ENCODE measurements at places on chromosomes 12 and 14. TPM values are rescaled to one million over a fixed set of nuclear protein-coding genes. Genes with fewer than 3 reads are reported as not detected.

DNA sequence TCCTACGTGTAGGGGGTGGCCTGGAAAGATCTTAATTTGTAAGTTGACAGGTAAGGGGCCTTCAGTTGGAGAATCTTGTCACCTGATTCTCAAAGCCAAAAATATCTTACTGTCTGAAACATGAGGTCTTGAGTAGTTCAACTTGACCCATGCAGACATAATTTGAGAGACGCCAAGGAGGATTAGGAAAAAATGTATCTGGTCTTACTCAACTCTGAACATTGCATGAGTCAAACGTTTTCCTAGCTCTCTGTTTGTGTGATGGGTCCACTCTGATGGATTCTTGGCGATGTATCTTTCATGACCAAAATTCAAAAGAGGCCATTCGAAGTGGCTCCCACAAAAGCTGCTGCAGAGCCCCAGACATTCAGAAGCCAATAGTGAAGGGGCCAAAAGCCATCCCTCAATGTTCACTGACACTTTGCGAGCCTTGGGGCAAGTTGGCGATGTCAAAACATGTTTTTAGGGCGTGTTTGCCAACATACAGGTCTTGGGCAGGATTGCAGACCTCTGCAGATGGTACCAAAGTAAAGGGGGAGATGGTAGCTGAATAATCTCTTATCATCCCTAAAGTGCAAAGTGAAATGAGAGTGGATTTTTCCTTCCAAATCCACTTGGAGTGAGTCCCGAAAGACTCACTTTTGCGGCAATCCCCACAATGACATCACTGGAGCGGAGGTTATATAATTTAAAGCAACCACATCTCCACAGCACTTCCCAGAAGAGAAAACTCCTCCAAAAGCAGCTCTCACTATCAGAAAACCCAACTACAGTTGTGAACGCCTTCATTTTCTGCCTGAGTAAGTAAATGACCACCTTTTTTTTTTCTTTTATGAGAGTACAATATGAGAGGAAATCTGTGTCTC lies at the start of gene BDKRB1:
TSS of gene BDKRB1 (plus strand) at position 710 of the 866 bp plus-strand sequence. CDS start 7,473 bp downstream, outside the sequence.
- H3K4me1 ChIP-seq: peaks cover 36% of the 10 kb centered on the region
- peak; percentile 86 for DNase-seq
- peak within 1 kb of the TSS; percentile 39 for H3K4me3 ChIP-seq
- H3K36me3 ChIP-seq: no peaks in the 10 kb centered on the region
- H3K27me3 ChIP-seq: no peaks in the 10 kb centered on the region
- H3K27ac ChIP-seq: peak within 1 kb of the TSS; percentile 39

DNA sequence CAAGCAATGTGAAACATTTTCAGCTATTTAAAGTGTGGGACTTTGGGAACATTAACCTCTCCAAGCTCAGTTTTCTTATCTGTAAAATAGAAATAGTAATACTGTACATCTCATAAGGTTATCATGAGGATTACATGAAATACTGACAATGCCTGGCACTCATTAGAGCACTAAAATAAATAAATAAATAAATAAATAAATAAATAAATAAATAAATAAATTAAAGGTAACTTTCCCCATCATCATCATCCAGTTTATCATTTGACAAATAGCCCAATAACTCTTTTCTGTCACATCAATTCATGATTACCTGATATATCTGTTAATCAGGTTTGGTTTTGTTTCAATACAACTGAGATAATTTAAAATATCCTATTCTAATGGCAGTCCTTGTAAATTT lies 48.5 kb downstream of the EFCAB11 start:
- no peaks in the 10 kb centered on the region for H3K27me3 ChIP-seq
- no peak for DNase-seq
- no peaks in the 10 kb centered on the region for H3K36me3 ChIP-seq
- H3K4me3 ChIP-seq: no peak overlapping the region
- no peak overlapping the region for H3K27ac ChIP-seq

GUCY2C gene
- not detected for total RNA-seq

OR4E2 gene
- not detected for total RNA-seq

DNA sequence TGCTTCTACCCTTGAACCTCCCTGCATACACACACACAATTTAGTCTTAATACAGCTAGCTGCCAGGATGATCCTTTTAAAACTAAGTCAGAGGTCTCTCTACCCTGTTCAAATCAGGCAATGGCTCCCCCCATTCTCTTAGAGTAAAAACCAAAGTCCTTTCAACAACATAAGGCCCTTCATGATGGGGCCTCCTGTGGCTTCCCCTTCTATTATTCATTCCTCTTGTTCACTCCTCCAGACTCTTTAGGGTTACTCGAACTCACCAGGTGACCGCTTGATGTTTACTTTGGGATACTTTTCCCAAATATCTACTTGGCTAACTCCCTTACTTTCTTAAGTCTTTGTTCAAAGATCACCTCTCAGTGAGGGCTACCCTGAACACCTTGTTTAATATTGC lies 30.4 kb downstream of the DENND5B start:
- peaks cover 6% of the 10 kb centered on the region for H3K4me1 ChIP-seq
- no peaks in the 10 kb centered on the region for H3K27me3 ChIP-seq
- DNase-seq: no peak
- no peaks in the 10 kb centered on the region for H3K36me3 ChIP-seq
- no peak overlapping the region for H3K27ac ChIP-seq
- H3K4me3 ChIP-seq: no peak overlapping the region

DNA sequence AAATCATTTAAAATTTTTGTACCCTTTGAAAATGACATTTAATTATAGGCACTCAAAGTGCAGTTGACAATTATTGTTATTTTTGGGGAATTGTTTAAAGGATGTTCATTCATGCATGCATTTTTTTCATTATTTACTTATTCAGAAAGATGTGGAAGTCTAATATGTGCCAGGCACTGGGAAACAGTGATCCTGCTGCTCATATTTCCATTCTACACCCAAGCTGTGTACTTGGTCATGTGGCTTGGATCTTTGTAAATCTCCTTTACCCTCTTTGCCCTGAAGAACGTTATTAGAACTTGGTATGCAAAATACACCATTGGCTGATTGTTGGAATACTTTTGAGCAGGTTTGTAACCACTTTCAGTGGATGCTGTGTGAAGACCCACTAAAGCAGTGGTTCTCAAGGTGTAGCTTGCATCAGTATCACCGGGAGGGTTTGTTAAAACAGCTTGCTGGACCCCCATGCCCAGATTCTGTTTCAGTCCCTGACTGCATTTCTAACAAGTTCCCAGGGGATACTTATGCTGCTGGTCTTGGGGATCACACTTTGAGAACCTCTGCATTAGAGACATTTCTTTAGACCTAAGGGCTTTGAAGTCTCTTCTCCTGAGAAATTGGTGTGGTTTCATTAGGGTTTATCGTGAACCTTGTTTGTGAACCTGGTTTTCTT lies 47.5 kb downstream of the PRKCH start:
- H3K27ac ChIP-seq: no peak overlapping the region
- no peak overlapping the region for H3K4me3 ChIP-seq
- H3K27me3 ChIP-seq: no peaks in the 10 kb centered on the region
- no peaks in the 10 kb centered on the region for H3K36me3 ChIP-seq
- no peaks in the 10 kb centered on the region for H3K4me1 ChIP-seq

FGD4 gene
- total RNA-seq: 34.7 TPM

DNA sequence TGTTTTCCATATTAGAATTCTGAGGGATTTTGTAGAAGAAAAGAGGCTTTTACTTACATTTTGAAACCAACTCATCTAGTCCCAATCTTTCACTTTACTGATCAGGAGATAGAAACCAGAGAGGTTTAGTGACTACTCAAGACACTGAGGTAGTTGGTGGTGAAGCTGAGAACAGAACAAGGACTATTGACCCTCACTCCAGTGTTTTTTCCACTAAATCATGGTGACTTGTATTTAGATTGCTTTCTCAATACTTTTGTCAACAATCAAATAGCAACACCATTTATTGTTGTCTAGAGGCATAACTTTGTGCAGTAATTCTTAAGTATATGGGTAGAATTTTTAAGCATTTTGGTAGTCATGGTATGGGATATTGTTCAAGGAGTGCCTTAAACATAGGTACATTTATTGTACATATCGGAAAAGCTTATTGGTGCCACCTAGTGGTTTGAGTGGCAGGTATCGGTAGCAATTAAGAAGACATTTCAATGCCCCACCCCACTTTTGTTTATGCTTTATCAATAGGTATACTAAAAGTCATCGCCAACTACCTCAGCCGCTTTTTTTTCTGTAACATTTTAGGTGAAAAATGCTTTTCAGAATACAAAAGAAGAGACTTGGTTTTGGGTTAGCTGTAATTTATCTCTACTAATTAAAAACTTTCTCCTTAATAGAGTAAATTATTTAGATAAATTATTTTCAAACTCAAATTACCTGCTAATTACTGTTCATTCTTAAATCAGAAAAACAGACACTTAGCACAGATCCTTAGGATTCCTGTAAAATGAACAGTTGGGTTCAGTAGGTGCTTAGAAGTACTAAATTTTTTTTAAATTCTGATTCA lies 47.3 kb upstream of the PAWR start:
- peak; percentile 80 for DNase-seq
- no peaks in the 10 kb centered on the region for H3K36me3 ChIP-seq
- no peak overlapping the region for H3K4me3 ChIP-seq
- no peak overlapping the region for H3K27ac ChIP-seq
- H3K4me1 ChIP-seq: no peaks in the 10 kb centered on the region
